ENCODE measurements at places on chromosomes 3 and 15.

DNA sequence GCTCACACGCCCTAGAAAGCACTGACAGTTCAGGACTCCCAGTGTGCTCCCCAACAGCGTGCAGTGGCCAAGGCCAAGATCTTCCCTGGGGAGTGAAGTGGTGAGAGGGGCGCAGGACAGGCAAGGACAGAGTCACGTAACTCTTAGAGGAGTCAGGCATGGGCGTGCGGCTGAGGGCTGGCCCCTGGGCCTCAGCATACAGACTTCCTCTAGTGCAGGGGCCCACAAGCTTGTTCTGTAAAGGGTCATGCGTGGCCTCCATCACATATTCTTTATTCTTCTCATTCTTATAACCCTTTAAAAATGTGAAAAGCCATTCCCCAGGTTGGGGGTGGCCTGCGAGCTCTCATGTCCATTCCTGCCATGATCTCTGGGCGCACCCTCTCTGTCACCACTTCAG is 25.2 kb downstream of the TMEM43 start:
- DNase-seq = peak; percentile 45

DNA sequence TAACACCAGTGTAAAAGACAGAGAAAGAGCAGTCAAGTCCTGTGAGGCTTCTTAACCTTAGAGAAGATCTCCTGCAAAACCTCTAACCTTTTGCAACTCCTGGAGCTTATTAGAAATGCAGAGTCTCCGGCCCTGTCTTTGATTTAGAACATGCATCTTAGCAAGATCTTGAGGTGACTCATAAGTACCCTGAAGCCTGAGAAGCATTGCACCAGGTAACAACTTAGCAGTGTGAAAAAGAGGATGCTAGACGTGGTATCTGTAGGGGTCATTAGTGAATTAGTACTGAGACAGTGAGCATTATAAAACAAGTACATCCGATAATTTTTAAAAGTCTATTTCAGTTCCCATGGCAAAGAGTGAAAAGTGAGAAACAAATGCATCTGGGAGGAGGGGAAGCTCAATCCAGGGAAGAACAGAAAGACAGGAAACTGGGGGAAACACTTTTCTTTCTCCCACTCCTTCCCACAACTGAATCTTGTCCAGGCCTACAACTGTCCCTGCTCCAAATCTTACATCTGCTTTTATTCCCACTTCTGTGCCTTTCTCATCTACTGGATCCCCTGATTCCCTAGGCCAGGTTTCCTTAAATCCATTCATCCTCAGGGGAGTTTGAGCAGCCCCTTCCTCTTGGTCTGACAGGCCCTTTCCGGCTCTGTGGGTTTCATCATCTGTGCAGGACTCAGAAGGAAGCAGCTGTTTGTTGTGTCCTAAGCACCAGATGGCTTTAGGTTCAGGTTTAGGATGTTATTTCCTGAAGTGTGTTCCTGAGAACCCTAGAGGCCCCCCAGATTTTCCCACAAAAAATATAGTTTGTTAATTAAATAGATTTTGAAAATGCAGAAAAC is 128.1 kb upstream of the IL12A start:
- DNase-seq = no peak

- DNase-seq = peak; percentile 94
These were observed 59.4 kb upstream of the FLNB start for GRCh38 chr3:57948781-57949242.

DNA sequence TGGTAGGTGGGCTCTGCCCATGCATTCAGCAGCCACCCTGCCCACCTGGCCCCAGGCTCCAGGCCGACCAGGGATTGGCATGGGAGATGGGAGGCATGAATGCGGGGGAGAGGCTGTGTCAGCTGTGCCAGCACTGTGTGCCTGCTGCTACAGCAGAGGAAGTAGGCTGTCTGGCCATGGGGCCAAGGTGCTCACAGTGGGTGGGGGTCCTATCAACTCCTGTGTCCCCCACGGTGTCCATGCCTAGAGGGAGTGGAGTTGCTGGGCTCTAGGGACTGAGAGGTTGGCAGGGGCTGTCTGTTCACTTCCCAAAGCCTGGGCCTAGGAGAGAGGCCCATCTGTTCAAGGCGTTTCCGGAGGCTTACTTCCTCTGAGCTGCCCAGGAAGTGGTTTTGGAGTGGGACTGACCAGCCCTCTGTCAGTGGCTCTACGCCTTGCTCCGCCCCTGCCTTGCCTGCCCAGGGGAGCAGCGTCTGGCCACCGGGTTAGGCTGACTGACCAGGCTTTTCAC is 5.8 kb downstream of the PRKCD start:
- DNase-seq = peak; percentile 76

DNA sequence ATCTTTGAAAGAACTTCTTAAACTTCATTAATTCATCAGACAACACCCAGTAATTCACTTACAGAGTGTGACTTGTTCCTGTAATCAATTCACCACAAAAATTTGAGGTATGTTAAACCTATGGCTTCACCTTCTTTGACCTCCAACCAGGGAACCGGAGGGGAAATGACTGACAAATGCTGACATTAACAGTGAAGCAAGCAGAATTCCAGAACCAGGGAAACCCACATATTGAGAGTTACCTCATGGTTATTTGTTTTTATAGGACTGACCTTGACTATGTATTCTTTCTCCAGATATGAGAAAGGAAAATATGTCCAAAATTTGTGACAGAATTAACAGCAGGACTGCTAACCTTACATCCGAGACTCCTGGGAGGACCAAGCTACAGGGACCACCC is 2.7 kb downstream of the P3H2 start:
- DNase-seq = peak; percentile 64

DNA sequence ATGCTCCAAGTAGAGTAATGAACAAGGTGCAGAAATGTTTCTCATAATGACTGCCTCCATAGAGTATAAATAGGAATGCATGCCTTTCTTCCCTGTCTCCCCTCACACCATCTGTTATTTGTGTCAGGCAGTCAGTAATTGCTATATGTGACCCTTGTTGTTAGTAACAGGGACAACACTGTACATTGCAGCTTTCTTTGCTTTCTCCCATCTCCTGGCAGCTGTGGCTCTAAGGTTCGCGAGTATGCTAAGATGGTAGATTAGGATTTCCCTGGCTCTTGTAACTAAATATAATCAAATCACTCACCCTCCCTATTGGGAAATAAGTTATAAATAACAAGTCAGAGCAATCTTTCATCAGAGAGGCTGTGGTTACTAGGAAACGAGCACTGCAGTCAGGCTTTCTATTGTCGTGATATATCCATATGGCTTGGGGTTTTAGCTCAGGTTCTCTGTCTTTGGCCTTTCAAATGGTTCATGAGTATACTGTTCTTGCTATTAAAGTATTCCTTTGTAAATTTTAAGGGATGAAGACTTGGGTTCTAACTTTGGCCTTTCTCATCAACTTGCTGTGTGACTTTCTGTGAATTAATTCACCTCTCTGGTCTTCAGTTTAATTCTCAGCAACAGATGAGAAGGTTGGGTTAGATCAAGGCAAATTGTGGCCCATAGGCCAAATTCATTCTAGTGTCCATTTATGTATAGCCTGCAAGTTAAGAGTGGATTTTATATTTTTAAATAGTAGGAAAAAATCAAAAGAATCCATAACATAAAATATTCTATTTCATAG is 8.1 kb upstream of the MINDY4B start:
- DNase-seq = no peak
